Endothelial cell of umbilical vein (primary cell): ENCODE measurements at places on chromosomes 2 and 18.
A peak's percentile ranks its signal among the peaks of the same experiment; 100 is the strongest.

DNA sequence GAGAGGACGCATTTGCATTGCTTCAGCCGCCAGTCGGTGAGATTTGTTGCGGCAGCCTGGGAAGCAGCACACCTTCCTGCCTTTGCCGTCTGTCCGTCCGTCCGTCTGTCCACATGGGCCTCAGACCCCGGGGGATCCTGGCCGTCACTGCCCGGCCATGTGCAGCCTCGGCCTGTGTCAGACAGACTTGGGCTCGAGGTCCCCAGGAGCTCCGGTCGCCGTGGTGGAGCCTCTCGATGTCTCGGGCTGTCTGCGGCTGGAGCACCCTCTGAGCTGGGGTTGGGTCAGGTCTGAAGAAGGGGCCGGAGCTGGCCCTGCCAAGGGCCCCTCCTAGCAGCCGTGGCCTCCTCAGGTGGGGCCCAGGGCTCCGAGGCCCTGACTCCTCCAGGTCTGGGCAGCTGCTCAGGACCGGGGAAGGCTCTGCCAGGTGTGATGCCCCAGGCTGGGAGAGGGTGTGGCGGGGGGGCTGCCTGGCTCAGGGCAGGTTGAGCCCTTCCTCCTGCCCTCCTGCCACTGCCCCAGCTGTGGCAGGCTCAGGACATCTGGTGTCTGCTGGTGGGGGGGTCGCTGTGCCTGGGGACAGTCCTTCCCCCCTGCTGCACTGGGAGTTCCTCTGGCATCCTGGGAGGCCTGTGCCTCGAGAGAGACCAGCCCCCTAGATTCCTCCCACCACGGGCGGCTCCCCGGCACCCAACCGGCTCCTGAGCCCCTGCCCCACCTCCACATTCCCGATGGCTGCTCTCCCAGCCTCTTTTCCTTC, 11.8 kb downstream of the NEU4 start:
- no peak for DNase-seq

- DNase-seq: no peak
Observed at GRCh38 chr18:59787998-59788790, 91.0 kb upstream of the CCBE1 start.

DNA sequence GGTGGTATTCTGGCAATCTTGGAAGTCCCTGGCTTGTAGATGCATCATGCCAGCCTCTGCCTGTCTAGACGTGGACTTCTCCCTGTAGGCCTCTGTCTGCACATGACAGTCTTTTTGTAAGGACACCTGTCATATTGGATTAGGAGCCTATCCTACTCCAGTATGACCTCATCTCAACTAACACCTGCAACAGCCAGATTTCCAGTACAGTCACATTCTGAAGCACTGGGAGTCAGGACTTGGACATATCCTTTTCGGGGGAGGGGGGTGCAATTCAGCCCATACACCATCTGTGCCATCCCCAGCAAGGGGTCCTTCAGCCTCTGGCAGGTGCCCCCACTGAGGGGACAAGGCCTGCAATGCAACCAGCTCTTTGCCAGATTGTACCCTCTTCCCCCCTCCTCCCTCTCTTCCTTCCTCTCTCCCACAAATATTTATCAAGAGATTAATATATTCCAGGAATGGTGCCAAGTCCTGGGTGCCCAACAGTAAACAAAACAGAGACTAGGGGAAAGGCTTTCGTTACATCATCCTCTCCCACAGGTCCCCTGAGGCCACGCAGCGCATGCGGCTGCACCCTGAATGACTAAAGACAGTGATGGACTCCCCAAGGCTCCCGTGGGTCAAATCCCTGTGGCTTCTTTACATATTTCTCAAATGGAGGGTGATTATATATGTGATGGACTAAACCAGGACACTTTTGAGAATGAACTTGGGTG, 20.5 kb upstream of the MYCN start:
- DNase-seq: no peak

- no peak for DNase-seq
Observed at GRCh38 chr2:86750240-86750839, 30.2 kb downstream of the RMND5A start.

GRCh38 chr2:54416938-54417337, 39.2 kb upstream of the SPTBN1 start:
- no peak for DNase-seq

DNA sequence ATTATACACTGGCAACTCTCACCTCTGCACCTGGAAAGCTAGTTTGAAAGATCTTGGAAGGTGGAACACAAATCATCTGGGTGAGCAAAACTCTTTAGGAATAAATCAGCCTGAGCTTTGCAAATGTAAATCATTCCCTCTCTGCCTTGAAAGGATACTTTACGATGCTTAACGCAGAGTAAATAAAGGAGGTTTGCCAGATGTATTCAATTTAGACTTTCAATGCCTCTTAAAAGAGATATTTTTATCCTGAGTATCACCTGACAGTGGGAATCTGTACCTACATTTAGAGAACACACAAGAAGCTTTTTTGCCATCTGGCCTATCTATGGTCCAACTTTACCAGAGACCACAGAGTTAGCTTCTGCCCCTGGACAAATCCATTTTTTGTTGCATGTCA, 983.2 kb upstream of the CDH2 start:
- peak; percentile 12 for DNase-seq
